ENCODE measurements at places on chromosomes 4 and X.

DNA sequence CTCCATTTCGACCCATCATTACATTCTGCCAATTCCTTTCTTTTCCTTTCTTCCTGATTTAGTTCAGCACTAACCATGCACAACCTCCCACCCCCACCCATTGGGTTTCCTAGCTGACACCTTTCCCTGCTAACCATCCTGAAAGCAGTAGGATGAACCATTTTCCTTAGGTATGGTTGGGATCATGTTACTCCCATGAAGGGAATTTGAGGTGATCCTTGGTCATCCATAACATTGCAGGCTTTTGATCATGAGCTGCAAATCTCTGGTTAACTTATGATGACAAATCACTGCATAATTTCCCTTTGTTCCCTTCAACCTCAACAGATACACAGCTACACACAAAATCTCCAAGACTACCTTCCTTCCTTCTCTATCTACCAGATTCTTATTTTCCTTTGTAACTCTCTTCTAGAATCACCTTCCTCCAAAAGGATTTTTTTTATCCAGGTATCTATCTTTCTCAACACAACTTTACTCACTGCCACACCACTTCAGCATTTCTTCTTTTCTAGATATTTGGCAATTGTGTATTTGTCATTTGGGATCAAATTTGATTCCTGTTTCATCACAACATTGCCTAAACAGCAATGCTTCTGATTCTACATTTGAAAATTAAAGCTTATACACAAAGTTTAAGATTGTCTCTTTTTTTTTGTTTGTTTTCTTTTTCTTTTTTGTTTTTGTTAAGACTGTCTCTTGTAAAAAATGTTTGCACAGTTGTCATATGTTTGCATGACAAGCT lies 145.1 kb downstream of the RBM47 start:
- no peak for DNase-seq

GRCh38 chr4:144627663-144628076 lies 18.3 kb upstream of the HHIP start:
- no peak for DNase-seq

DNA sequence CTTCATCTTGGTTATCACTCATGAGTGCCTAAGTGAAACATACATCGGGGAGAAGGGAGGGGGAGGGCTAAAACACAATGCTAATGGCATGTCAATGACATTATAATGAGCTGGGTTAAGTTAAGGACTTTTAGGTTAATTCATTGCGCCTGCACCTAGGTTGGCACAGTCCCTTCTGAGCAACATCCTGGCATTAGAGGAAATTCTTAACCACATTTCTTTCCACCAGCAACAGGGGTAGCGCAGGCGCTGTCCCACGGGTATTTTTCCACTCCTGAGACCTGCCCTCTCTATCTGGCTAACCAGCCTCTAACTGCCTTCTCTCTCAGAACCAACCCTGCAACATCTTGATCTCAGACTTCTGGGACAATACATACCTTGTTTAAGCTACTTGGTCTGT lies 39.0 kb upstream of the PROM1 start:
- DNase-seq = no peak

DNA sequence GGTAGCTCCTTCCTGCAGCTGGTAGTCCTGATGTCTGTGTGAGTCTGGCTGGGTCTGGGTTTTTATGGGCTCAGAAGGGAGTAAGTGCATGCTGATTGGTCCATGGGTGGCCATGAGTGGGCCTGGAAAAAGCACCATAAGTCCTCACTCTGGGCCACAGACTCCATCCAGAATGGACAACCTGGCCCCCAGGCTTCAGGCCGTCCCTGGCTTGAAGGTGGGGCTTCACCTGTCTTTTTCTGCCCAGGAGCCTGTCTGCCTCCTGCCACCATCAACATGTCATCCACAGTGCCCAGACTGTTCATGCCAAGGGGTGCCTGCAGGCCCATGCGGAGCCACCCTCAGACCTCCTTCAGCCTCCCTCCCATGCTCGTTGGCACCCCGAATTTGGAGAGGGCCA lies 620.0 kb downstream of the RAPGEF2 start:
- no peak for DNase-seq

DNA sequence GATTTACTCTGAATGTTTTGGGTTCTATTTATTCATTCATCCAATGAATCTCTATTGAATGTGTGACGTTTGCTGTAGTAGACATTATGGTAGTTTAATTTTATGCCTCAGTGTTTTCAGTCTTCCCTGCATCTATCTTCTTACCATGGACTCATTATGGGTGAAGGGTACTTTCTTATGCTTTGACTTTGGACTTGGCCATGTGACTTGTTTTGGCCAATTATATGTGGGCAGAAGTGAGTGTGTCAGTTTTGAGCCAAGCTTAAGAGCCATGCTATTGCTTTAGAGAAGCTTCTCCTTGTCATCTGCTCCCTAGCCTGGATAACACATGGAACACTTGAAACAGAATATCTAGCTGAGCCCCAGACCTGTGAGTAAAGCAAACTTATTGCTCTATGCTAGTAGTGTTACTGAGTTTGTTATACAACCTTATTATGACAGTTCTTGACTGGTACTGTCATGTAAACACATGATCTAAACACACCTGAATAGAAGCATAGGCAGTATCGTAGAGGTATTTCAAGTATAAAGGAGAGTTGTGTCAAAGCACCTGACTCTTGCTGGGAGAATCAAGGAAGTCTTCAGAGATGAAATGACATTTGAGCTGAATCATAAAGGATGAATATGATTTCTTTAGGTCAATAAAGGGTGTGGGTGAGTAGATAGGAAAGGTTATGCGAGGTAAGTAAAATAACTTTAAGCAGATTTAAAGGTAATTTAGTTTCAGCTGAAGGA lies 128.4 kb downstream of the NAA11 start:
- no peak for DNase-seq

- no peak for DNase-seq
These were observed 37.8 kb upstream of the NHSL2 start for GRCh38 chrX:71872542-71873458.

- DNase-seq = no peak
These were observed 233.4 kb upstream of the STK26 start for GRCh38 chrX:131789664-131790063.

GRCh38 chrX:80016182-80016581 lies 1.6 kb downstream of the TBX22 start:
- no peak for DNase-seq

- no peak for DNase-seq
These were observed 7.9 kb downstream of the KDR start for GRCh38 chr4:55117511-55117910.

DNA sequence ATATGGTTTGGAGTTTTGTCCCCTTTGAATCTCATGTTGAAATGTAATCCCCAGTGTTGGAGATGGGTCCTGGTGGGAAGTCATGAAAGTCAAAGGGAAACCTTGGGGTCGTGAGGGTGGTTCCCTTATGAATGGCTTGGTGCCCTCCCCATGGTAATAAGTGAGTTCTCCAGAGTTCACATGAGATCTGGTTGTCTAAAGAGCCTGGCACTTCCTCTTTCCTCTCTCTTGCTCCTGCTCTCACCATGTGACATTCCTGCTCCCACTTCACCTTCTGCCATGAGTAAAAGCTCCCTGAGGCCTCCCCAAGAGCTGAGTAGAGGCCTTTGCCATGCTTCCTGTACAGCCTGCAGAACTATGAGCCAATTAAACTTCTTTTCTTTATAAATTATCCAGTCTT lies 5.5 kb upstream of the IL15 start:
- no peak for DNase-seq

- DNase-seq = no peak
These were observed 40.9 kb downstream of the GUCY1B1 start for GRCh38 chr4:155799794-155800123.

- no peak for DNase-seq
These were observed 15.8 kb downstream of the HMX1 start for GRCh38 chr4:8855818-8856245.

GRCh38 chrX:154350429-154351182 lies 23.8 kb downstream of the FLNA start:
- DNase-seq = peak; percentile 13

GRCh38 chr4:34108391-34108790 lies 2135.9 kb downstream of the ARAP2 start:
- no peak for DNase-seq

- no peak for DNase-seq
These were observed 237.0 kb downstream of the MGST2 start for GRCh38 chr4:139902321-139903320.

DNA sequence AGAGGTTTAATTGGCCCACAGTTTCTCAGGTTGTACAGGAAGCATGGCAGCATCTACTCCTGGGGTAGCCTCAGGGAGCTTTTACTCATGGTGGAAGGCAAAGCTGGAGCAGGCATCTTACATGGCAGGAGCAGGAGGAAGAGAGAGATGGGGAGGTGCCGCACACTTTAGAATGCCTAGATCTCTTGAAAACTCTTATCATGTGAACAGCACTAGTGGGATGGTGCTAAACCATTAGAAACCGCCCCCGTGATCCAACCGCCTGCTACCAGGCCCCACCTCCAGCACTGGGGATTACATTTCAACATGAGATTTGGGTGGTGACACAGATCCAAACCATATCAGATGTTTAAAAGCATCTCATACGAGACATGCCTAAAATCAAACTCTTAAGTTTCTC lies 41.6 kb upstream of the SCOC start:
- no peak for DNase-seq

- DNase-seq = no peak
These were observed 55.5 kb upstream of the AGTR2 start for GRCh38 chrX:116114999-116115398.

- no peak for DNase-seq
These were observed 750.2 kb upstream of the HS3ST1 start for GRCh38 chr4:12178614-12179610.

DNA sequence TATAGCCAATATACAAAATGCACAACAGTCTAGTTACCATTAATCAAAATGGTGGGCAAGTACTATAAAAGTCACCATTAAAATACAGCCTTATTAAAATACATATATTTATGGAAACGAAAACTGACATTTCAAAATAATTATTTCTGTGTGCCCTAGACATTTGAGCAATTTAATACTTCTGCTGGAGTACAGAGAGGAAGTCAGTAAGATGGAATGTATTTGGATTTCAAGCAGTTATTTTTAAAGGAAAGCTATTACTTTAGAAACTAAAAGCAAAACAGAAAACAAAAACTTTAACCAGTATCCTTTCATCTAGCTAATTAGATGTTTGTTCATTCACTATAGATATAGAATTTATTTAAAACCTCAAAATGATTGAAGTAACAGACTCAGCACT lies 37.8 kb upstream of the TLR2 start:
- no peak for DNase-seq

DNA sequence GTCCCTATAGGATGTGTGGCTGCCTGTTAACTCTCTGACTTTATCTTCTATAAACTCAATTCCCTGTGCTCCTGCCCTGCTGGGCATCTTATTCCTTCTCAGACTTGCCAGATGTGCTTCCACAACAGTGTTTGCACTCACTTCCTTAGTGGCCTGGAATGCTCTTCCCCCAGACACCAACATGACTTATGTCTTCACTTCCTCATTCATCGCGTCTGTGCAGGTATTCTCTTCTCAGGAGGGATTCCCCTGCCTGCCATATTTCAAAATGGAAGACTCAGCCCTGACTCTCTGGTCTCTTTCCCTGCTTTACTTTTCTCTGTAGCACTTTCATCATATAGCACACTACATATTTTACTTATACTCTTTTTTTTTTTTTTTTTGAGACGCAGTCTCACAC lies 344.0 kb downstream of the CENPC start:
- DNase-seq = no peak

GRCh38 chr4:88178626-88179231 lies 20.3 kb upstream of the ABCG2 start:
- DNase-seq = no peak

DNA sequence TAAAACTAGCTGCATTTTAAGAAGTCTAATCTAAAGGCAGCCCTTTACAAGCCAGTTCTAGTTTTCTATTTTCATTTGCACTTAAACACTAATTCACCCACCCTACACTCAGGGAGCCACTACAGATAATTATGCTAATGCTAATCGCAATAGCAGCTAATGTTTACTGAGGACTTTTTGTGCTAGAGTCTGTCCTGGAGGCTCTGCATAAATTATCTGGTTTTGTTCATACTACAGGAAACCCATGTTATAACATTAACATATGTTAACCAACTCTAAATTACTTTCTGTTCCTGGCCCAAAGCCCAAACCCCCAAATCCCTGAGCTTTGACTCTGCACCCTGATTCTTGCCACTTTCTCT lies 480 bp upstream of the RADX start:
- no peak for DNase-seq

DNA sequence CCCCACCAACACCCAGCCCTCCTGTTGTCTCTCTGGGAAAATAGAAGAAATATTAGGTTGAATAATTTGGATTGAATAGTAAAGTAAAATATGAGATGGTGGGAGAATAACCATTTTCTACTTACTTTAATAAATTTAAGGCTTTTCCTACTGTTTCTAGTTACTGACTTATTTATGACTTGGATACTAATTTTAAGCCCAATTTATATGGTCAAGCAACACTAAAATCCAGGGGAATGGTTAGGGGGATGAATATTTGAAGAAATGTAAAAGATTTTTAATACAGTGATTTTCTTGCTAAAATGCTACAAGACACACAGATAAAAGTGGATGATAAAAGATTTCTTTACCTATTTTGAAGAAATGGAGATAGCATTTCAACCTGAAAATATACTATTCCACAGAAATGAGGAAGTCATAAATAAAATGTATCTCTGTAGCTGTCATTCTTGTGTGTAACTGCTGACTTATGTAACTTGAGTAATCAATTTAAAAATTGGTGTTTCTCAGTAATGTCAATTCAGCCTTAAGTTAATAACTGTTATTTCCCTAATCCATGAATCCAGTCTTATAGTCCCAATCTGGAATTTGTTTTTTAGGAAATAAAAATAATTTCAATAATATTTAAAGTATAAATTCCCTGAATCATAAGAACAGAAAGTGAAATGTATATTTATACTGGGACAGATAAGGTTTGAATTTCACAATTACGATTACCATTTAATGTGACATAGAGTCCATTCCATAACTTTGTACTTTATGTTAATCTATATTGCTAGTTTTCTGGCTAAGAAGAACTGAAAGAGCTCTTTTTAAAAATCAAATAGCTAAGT lies 24.3 kb upstream of the IL2 start:
- DNase-seq = no peak

DNA sequence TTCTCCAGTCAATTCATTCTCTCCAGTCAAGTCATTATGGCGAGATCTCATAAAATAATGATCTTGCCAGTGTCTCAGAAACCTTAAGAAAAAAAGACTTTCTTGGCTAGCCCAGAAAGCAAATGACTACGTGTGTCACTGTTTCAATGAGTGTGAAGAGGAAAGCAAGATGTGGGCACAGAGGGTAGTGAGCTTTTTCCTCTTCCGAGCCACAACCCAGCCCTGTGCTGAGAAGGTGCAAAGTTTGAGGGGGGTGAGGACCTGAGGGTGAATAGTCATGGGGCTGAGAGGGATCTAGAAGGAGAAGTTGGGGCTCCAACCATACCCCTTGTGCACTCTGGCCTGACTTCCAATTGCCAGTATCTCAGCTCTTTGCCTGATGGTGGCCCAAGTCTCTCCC lies 85.6 kb upstream of the EGFL6 start:
- no peak for DNase-seq

GRCh38 chr4:3317011-3317655 lies 24.3 kb downstream of the RGS12 start:
- no peak for DNase-seq

- no peak for DNase-seq
These were observed 81.7 kb downstream of the FREM3 start for GRCh38 chr4:143618811-143619210.

- no peak for DNase-seq
These were observed 136.2 kb downstream of the CDS1 start for GRCh38 chr4:84719115-84719514.

- no peak for DNase-seq
These were observed 152.0 kb downstream of the GRIA2 start for GRCh38 chr4:157372567-157372966.
